ENCODE measurements at places on chromosomes 11 and 22.

DNA sequence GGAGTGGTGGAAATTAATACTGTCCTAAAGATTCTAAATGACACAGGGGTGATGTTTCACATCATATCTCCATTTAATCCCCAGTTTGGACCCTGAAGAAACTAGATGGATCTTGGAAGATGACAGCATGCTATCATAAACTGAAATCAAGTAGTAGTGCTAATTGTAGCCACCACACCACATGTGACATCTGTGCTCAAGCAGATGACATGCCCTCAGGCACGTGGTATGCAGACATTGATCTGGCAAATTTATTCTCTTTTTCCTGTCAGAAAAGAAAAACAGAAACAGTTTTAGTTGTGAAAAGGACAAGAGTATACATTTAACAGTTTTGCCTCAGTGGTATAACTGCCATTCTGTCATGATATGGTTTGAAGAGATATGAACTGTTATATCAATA lies 52.9 kb upstream of the PGR start:
- DNase-seq: no peak

- DNase-seq: no peak
Measured at GRCh38 chr11:115709297-115709696, 205.1 kb upstream of the CADM1 start.

DNA sequence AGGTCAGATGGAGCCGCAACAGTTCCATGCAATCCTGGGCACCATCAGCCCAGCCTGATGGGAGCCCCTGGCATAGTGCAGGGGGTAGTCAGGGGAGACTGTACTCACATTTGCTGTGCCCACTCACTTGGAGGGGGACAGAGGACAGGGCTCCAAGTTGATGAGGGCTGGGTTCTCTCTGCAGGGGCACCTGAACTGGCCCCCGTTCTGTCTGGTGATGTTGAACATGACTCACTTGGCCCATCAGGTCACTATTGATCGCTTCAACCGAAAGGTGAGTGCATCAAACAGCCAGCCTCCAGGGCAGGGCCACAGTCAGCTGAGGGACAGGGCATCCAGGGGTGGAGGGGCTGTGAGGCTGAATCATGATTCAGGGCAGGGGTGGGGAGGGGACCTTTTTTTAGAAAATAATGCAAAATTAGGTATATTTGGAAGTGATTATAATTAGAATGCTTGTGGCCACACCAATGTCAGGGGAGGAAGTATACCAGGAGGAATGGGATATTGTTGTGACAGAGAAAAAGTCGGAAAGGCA lies 66.4 kb downstream of the OTOG start:
- DNase-seq: no peak

GRCh38 chr11:75311858-75312288 lies 39.6 kb downstream of the ARRB1 start:
- DNase-seq: no peak

GRCh38 chr11:59754494-59754858 lies 700 bp upstream of the STX3 start:
- DNase-seq: no peak

DNA sequence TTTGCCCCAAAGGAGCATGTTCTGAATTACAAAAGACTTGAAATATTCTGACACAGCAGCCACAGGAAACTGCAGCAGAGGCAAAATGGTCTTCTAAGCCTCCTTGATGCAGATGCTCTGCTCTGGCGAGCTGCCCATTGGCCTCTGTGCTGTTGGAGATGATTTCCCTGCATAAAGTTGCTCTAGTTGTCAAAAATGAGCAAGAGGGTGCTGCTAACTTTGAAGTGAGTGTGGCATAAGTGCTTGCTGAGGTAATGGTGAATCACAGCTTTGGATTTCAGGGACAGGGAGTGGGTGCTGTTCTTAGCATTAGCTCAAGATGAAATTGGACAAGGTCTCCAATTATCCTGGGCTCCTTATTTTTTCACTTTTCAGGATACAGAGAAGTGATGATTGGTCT lies 435.4 kb downstream of the TMEM135 start:
- DNase-seq: no peak

- DNase-seq: no peak
Measured at GRCh38 chr11:119664063-119664572, 64.9 kb downstream of the NECTIN1 start.

Data from effector CD8-positive, alpha-beta T cell (primary cell).